Dermis lymphatic vessel endothelial cell (primary cell): ENCODE measurements at places on chromosomes 16 and 17. TPM values are rescaled to one million over a fixed set of nuclear protein-coding genes. Genes with fewer than 3 reads are reported as not detected.

Gene CACNG4
- not detected in 2 replicates for total RNA-seq

Gene TMC7
- total RNA-seq = 3.4 and 3.7 TPM in 2 replicates

Gene KCNAB3
- 0.11 and 0.17 TPM in 2 replicates for total RNA-seq

Gene SLC7A5
- 2.0 and 4.2 TPM in 2 replicates for total RNA-seq

Gene CD300E
- not detected in 2 replicates for total RNA-seq

Gene KRT20
- not detected in 2 replicates for total RNA-seq

Gene SDR42E1
- total RNA-seq = 1.7 and 4.5 TPM in 2 replicates

Gene MIEN1
- total RNA-seq = 18.0 and 20.5 TPM in 2 replicates

Gene SOX9
- 0.11 TPM in 1 of 2 replicates, not detected in the other for total RNA-seq

Gene PLCD3
- 5.5 and 9.0 TPM in 2 replicates for total RNA-seq

Gene EFNB3
- total RNA-seq = 0.33 and 0.52 TPM in 2 replicates

Gene MARVELD3
- total RNA-seq = 0.11 and 0.86 TPM in 2 replicates
